ENCODE measurements at places on chromosomes 3 and 15.

- DNase-seq, result no peak
Observed at GRCh38 chr3:16604433-16604832, 790 bp downstream of the DAZL start.

GRCh38 chr15:38631119-38632075, 66.8 kb upstream of the RASGRP1 start:
- no peak for DNase-seq

DNA sequence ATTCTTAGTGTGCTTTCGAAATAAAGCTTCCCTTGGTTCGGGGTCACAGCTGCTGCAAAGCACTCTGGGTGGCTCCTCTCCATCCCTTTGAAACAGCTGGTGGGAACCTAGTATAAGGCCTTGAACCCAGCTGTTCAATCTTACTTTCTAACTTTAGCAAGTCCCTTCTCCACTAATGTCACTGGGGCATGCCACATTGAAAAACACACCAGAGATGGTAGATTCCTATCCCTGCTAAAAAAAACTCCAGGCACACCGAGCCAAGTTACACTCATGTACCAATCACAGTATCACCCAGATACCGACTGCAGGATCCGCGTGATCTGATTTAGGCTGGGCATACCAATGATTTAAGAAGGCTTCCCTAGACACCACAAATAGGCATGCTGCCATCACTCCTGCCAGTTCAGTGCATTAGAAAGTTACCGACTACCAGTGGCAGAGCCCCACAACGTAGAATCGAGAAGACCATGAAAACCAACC, 65.0 kb downstream of the WWTR1 start:
- DNase-seq, result peak; percentile 47

DNA sequence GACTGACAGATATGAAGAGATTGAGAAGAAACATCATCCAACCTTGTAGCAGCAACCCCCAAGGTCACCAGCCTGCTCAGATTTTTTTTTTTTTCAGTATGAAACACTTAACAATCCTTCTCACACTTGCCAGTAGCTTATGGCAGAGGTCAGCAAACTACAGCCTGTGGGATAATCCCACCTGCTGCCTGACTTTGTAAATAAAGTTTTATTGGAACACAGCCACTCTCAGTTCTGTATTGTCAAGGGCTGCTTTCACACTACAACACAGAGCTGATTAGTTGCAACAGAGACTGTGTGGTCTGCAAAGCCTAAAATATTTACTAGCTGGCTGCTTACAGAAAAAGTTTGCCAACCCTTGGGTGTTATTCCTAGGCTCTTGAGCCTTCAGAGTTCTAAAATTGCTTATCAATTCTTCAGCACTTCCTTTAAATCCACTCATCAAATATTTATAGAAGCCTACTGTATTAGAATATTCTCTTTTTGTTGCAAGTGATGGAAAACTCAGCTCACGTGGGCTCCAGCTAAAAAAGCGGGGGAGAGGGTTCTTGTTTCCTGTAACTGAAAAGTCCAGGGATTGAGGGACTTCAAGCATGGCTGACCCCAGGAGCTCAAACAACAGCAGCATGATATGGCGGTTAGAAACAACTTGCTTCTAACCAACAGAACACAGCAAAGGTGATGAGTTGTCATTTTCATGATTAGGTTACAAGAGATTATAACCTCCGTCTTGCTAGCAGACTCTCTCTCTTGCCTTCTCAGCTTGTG, 246.1 kb downstream of the SHQ1 start:
- no peak for DNase-seq

GRCh38 chr15:87450314-87450713, 806.2 kb downstream of the NTRK3 start:
- no peak for DNase-seq

GRCh38 chr3:157844800-157845565, 261.2 kb downstream of the SHOX2 start:
- DNase-seq, result no peak

GRCh38 chr15:97456521-97457202, 503.8 kb upstream of the ARRDC4 start:
- DNase-seq, result no peak

DNA sequence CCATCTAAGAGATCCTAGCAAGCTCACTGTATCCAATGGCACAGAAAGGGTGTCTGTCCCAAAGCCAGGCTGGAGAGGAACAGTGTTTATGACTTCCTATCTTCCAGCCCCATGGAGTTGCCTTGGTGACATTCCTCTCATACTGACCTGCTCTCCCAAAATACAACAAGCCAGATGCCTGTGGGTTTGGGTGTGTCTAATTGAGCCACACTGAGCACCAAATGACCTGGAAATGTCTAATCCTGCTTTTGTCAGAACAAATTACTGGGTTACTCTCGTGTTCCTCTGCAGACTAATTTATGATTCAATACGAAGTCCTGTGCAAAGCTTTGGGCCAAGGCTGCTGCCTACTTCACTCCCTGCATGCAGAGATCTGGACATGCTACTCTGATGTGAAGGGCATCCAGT, 98.1 kb upstream of the STRIT1 start:
- DNase-seq, result peak; percentile 48

- DNase-seq, result no peak
Observed at GRCh38 chr3:167976516-167977361, 119.0 kb downstream of the GOLIM4 start.

- DNase-seq, result no peak
Observed at GRCh38 chr15:28068930-28069329, 30.2 kb downstream of the OCA2 start.

GRCh38 chr3:38617586-38617985, 31.9 kb downstream of the SCN5A start:
- DNase-seq, result no peak

- no peak for DNase-seq
Observed at GRCh38 chr3:133367956-133368355, 31.9 kb upstream of the BFSP2 start.

DNA sequence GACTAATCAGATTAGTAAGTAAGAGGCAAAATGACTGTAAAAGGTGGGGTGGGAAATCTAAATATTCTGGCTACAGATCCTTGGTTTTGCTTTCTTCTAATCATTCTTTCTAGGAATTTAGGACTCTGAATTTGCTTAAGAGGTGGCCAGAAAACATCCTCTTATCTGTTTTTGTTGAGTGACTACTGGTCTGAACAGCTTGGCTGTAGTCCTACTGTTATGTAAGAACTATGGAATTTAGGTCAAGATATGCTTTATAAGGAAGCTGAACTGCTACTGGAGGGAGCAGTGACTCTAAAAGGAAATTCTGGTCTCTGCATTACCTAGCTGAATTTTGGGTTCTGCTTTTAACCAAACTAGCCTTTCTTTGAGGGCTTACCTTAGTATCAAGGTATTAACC, 33.5 kb upstream of the CSPG5 start:
- DNase-seq, result no peak

DNA sequence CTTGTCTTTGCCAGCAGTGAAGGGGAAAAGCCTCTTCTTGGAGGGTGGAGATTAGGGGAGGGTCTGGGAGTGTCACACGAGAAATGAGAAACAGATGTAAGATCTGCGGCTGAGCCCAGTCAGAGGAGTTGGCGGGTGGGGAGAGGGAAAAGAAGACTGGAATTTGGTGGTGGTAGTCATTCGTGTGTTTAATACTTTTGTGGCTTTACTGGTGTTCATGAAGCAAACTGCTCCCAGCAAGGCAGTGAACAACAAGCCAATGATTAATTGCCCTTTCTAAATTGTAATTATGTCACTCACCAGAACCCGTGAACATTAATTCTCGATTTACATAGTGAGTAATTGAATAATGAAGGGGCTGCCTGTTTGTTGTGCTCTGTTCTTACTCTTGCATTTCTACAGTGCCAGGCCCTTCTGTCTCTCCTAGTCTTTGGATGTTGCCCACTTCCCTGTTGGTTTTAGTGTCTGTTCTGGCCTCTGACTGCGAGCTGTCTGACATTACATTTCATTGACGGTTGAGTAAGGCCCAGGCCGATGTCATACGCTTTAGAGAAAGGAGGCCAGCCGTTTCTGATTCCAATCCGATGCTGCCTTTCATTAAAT, 78.0 kb downstream of the CHCHD6 start:
- peak; percentile 80 for DNase-seq

DNA sequence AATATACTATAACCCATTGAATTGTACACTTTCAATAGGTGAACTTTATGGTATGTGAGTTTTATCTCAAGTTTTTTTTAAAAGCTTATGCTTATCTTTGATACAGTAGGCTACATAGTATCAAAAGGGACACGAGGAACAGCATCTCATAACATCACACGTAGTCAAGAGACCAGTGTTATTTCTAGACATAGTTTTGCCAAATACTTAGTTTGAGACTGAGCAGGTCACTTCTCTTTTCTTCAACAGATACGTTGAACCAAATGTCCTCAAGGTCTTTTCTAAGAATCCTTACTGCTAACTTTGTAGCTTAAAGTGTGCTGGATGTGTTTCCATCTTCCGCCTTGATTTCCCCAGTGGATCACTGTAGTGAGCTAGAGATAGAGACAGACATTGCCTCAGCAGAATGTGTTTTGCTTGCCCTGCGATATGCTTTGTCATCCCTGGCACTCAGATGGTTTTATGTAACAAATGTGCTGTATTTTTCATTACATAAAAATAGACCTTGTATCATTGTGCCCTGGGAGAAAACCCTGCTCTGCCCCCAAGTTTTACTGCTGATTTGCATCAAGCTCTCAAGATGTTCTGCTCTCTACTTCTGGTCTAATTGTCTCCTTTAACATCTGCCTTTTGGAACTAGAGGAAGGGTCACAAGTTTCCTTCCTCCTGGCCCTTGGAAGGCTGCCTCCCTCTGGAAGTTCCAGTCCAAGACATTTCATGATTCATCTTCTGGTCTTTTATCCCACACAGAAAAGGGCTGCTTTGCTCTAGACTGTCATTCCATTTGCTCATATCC, 426.4 kb upstream of the RGMA start:
- DNase-seq, result peak; percentile 64

Measured in left hindlimb (tissue), 1 donor.